NCI-H2227 treated with DMSO at 0.1 percent for 48 hours (cell line): ENCODE measurements at places on chromosomes 3 and 15.
A peak's percentile ranks its signal among the peaks of the same experiment; 100 is the strongest.

GRCh38 chr3:53616321-53616720, 121.9 kb downstream of the CACNA1D start:
- no peak for DNase-seq

GRCh38 chr15:58521293-58521991, 89.7 kb downstream of the LIPC start:
- no peak for DNase-seq

DNA sequence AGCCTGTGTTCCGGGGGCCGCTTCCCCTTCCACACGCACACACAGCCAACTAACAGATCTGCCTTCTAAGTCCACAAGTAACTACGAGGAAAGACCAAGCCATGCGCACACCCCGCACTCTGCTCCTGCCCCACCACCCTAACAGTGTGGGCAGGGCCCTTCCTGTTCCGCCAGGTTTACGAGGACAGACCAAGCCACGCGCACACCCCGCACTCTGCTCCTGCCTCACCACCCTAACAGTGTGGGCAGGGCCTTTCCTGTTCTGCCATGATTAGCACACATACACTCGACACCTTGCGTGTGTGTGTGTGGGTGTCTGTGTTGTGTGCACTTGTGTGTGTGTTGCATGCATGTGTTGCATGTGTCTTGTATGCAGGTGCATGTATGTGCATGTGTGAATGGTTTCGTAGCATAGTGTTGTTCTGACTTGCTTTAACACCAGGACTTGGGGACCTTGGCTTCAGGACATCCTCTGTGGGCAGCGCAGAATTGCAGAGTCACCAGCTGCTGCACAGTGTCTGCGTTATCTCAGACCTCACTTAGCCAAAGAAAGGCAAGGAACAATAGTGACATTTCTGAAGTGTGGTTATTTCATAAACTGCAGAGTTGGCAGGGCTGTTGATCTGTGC, 114.4 kb downstream of the CHSY1 start:
- no peak for DNase-seq

DNA sequence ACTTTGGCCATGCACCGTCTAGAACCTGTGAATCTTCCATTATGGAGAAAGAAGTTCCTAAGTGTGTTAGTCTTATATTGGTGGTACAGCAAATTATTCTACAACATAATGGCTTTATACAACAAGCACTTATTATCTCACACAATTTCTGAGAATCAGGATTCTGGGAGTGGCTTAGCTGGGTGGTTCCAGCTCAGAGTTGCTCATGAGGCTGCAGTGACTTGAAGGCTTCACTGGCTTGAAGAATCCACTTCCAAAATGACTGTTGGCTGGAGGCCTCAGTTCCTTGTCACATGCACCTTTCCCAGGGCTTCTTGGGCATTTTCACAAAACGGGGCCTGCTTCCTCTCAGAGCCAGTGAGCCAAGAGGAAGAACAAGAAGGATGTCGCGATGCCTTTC, 82.3 kb upstream of the RNF7 start:
- no peak for DNase-seq

DNA sequence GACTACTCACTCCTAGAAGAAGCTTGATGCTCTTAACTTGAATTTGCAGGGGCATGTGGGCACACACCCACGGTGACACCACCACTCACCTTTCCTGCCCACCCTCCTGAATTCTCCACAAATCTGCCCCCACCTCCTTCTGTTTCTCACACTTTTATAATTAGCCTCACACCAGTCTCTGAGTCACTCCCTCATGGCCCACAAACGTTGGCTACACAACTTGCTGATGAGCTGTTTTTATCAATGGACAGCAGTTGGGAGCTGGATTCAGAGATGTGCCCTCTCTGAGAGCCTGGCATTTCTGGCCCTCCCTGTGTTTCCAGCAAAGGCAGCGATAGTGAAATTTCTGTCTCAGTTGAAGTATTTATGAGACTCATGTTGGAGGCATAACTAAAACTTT, 1.3 kb downstream of the COLQ start:
- no peak for DNase-seq

DNA sequence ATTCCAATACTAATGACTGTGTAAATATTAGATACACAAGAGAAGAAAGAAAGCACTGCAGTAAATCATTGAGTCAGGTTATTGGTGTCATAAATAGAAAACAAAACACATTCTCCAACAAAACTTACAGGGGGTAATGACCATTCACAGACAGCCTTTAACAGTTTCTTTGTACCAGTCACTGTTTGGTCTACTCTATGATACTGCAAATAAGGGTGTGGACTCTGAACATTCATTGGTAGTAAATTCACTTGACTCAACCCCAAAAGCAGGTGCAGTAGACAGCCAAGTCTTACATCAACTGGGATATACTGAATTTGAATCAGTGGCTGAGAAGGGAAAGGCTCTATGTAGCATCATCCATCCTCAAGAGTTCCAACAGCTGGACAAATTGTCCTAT, 463.5 kb downstream of the FOXP1 start:
- DNase-seq, result no peak

- DNase-seq, result no peak
Observed at GRCh38 chr15:37134699-37135131, 34.4 kb upstream of the MEIS2 start.

- no peak for DNase-seq
Observed at GRCh38 chr3:59235634-59236012, 185.8 kb upstream of the CFAP20DC start.

DNA sequence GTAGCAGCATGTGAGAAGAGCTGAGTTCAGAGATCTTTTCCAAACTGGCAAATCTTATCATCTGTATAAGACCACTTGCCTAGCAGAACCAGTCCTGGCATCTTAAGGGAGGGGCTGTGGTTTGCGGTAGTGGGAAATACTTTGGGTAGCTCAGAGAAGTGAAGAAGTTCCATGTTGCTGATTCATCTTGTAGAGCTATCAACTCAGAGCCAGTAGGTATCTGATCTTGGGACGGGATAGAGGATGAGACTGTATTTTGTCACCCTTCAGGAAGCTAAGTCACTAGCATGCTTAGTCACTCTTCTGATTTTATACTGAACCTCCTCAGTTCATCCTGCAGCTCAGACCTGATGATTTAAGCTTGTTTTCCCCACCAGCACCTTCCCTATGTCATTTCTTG, 211.4 kb downstream of the NR1D2 start:
- no peak for DNase-seq

- DNase-seq, result no peak
Observed at GRCh38 chr15:81261172-81261811, 62.6 kb downstream of the STARD5 start.

DNA sequence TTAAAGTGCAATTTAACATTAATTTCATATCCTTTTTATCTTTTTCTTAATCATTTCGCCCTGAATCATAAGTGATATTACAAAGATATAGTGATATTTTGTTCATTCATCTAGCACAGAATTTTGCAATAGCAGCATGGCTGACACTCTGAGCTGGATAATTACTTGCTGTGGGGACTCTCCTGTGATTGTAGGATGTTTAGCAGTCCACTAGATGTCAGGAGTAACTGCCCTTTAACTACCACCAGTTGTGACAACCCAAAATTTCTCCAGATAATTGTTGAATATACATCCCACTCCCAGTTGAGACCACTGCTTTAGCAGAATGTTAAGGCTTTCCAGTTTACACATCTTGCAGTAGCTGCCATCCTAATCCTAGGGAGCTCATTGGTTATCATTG, 196.8 kb upstream of the MBNL1 start:
- DNase-seq, result no peak

- DNase-seq, result peak; percentile 32
Observed at GRCh38 chr3:194761384-194761783, 75.7 kb downstream of the FAM43A start.

DNA sequence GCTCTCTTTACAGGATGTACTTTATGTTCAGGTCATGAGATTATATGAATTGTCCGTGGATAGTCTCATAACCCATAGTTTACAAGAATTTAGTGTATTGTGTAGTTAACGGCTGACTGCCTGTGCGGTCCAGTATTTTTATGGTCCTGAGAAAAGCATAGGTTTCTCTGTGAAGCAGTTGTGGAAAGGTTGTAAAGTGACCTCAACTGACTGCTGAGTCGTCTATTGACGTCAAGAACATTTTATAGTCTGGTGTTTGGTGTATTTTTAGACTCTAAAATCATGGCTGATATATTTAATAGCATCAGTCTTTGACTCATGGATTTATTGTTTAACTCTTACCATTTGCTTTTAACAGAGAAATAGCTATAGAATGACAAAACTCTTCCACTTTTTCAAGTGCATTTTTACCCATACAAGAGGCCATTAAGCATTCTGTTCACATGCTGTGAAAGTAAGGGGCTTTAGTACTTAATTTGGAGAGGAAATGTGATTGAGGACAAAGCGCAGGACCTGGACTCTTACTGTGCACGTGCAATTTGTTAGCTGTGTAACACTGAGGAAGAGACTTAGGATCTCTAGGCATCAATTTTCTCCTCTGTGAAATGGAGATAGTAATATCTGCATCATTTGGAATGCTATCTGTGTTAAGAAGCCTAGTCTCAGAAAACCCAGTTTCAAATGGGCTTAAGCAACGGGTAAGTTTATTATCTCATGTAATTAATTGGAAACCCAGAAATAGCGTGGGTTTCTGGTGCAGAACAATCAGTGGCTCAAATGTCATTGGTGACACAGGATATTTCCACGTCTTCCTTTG, 240.8 kb downstream of the NFKBIZ start:
- DNase-seq, result peak; percentile 95

- DNase-seq, result no peak
Observed at GRCh38 chr15:78208341-78208844, 26.0 kb downstream of the ACSBG1 start.

DNA sequence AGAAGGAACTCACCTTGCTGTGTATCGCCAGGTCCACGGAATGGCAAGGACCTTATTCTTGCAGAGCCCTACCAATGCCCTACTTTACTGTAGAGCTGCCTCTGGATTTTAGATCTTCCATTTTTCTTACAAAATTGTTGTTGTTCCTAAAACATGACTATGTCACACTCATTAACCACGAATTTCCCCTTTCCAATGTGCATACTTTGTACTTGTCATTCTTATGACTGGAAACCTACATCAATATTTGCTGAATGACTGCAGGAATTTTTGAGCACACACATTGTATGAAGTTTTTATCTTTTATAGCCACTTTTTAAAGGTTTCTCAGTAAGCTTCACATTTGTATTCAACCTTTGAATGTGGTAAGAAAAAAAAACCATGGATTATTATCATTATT, 35.9 kb upstream of the CMSS1 start:
- no peak for DNase-seq
